ENCODE measurements at places on chromosomes 6 and 20.

DNA sequence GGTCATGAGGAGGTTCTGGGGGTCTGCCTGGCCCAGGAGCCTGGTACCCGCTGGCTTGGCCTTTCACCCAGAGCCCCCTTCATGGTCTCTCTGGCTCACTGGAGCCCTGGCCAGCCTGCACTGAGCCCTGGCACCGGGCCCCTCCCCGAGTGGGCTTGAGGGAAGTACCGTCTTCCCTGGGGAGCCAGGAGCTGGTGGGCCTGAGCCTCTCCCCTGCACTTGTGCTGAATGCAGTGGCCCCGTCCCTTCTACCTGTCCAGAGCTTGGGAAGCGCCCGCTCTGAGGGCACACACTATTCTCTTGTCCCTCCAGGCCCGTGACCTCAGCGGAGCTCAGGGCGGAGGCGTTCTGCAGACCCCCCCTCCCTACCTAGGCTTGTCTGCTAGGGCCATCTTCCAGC is 62.2 kb downstream of the TCP11 start:
- DNase-seq = no peak

- DNase-seq = no peak
Observed at GRCh38 chr6:113427617-113428016, 429.5 kb upstream of the MARCKS start.

GRCh38 chr6:14180609-14181008 is 63.0 kb downstream of the CD83 start:
- DNase-seq = no peak

- DNase-seq = no peak
Observed at GRCh38 chr20:41001497-41001896, 27.1 kb upstream of the TOP1 start.

DNA sequence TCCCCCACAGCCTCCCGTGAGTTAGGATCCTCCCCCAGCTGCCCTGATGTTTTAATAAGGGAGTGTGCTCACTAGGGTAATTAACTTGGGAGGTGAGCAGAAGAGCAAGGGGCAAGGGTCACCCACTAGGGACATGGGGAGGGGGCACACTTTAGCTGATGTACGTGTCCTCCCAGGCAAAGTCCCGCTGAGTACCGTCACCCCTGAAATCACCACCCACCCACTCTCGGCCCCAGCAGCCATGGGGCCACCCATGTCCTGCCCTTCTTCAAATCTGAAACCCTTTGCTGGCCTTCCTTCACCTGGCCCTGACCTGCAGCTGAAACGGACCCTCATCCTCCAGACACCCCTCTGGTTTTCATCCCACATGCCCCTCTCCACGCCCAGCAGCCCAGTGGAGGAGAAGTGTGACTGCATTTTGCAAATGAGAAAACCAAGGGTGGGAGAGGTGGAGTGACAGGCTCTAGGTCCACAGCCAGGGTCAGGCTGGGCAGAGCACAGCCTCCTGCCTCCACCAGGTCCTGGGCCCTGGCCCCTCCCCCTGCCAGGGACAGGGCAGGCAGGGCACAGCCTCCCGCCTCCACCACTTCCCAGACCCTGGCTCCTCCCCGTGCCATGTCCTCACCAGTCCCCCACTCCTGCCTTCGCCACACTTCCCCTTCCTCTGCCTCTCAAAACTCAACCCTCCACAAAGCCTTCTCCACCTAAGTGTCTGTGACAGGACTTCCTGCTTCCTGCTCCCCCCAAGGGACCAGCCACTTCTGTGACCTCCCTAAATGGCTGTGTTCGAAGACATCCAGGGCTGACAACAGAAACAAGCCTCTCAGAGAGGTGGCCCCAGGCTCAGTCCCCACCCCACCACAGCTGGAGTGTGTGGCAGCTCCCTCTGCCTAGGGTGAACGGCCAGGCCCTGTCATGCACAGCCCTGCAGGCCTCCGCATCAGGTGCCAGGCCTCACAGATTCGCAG is 15.1 kb downstream of the ACSS1 start:
- no peak for DNase-seq

GRCh38 chr6:3887150-3887700 is 38.1 kb downstream of the FAM50B start:
- DNase-seq = peak; percentile 17

GRCh38 chr6:142648036-142648451 is 296.9 kb downstream of the HIVEP2 start:
- peak; percentile 27 for DNase-seq

GRCh38 chr20:57509665-57510237 is 15.2 kb downstream of the CTCFL start:
- DNase-seq = peak; percentile 40

DNA sequence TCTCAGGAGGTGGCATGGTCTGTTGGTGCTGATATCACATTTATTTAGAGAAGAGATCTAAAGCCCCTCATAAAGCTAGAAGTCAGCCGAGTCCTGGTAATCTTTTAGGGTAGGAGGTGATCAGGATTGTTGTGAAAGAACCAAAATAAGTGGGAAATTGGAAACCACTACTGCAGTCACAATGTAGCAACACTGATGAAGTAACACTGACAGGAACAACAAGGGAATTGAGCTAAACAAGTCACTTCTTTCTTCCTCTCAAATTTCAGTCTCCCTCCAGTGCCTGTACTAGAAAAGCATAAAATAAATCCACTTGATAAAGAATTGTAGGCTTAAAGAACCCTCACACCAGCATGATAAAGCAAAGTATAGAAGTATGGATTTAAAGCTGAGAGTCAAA is 1509.0 kb downstream of the GRIK2 start:
- no peak for DNase-seq

- no peak for DNase-seq
Observed at GRCh38 chr6:54595844-54596243, 250.7 kb upstream of the FAM83B start.

DNA sequence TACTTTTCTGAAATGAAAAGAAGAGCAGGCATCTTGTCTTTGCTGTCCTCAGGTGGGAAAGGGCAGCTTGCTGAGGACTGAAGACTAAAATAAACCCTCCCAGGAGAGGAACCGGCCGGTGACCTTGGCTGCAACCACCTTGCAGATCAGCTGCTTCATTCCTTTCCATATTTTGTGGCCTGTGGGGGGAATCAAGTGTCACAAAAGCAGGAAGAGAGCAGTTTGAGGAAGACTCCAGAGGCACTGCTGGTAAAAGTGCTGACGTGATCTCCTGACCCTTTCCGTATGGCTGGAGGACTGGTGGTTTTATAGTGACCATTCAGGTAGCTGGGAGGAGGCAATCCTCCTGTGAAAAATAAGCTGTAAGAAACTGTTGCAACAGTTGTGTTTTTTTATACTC is 157.0 kb downstream of the PLCB4 start:
- no peak for DNase-seq

GRCh38 chr6:169064194-169064593 is 189.5 kb downstream of the THBS2 start:
- DNase-seq = no peak

- DNase-seq = no peak
Observed at GRCh38 chr6:127637830-127638409, 60.9 kb downstream of the C6orf58 start.

DNA sequence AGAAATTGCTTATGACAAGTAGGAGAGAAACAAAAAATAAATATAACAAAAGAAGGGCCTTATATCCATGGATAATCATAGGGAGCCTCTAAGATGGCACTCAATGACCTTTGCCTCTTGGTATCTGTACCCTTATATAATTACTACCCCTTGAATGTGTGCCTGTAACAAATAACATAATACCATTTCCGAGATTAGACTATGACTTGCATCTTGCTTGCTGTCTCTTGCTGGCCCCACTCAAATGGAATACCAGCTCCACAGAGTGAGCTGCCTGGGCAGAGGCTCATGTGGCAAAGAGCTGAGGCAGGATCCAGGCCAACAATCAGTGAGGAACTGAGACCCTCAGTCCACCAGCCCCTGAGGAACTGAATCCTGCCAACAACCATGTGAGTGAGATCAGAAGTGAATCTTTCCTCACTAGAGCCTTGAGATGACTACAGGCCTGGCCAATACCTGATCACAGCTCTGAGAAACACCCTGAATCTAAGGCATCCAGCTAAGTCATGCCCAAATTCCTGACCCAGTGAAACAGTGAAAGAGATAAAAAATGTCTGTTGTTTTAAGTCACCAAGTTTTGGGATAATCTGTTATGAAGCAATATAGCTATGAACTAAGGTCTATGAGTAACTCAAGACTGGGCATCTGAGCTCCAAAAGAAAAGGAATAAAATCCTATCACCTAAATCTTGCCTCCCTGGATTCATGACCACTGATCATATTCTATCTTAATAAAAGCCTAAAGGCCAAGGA is 5.5 kb downstream of the KATNA1 start:
- peak; percentile 33 for DNase-seq

- no peak for DNase-seq
Observed at GRCh38 chr6:41693281-41694240, 41.8 kb downstream of the TFEB start.

GRCh38 chr6:109979033-109979921 is 1.2 kb downstream of the GPR6 start:
- no peak for DNase-seq

- no peak for DNase-seq
Observed at GRCh38 chr6:34393191-34393965, 909 bp upstream of the NUDT3 start.

GRCh38 chr6:147384737-147385710 is 123.5 kb upstream of the SAMD5 start:
- no peak for DNase-seq

DNA sequence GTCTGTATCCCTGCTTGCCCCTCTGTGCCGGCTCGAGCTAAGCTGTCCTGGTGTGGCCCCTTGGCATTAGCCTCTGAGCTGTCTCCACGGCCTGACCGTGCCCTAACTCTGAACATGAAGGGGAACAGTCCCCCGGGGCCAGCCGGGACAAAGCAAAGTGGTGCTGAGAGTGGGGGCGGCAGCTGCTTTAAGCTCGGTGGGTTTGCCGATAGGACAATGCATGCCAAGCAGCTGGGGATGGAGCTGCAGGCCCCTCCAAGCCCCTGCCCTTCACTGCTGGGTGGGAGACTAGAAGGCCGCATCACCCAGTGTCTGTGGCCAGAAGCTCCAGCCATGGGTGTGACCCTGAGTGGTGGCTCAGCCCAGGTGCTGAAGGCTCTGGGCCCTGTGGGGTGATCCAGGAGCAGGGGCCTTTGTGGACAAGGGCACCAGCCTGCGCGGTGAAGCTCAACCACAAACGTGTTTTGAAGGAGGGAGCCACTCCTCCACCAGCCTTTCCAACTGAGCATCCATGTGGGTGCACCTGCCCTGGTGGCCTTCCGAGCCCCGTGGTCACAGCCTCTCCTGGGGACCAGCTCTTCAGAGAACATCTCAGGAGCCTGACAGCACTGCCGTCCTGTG is 242.5 kb downstream of the ERMARD start:
- DNase-seq = no peak
